Activated naive CD4-positive, alpha-beta T cell treated with anti-CD3 and anti-CD28 coated beads, Interleukin-2, amount 50 U/mL, for 72 hours (primary cell): ENCODE measurements at places on chromosomes 5 and 9. TPM values are rescaled to one million over a fixed set of nuclear protein-coding genes. Genes with fewer than 3 reads are reported as not detected.
A peak's percentile ranks its signal among the peaks of the same experiment; 100 is the strongest.

GRCh38 chr5:173699966-173700365 is 83.5 kb upstream of the BOD1 start:
- no peak for DNase-seq

GRCh38 chr5:126364206-126364902 is 58.9 kb upstream of the GRAMD2B start:
- DNase-seq: no peak

- DNase-seq: no peak
Measured at GRCh38 chr9:115289757-115290208, 171.8 kb upstream of the TNC start.

- no peak for DNase-seq
Measured at GRCh38 chr9:16207161-16207560, 654.3 kb downstream of the CCDC171 start.

GRCh38 chr5:142540922-142541422 is 144.9 kb downstream of the FGF1 start:
- DNase-seq: no peak

- DNase-seq: no peak
Measured at GRCh38 chr5:108747774-108748400, at the start of gene FER. TSS of gene FER (plus strand) at chr5:108747897. CDS start at chr5:108798183, 50,286 bp downstream.

DNA sequence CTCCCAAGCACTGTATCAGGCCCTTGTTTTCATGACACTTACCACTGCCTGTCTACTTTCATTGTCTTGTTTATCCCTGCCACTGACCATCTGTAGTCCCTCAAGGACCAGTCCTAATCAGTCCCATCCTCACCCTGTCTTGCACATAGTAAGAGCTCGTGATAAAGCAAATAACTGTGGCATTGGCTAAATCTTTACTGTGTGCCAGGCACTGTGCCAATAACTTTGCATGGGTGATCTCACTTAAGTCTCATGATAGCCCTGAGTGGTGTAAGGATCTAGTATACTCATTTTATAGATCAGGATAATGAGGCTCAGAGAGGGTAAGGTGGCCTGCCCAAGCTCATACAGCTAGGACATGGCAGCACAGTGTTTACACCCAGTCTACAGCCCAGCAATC is 5.6 kb downstream of the CDX1 start:
- no peak for DNase-seq

GRCh38 chr9:27528076-27528885 is 1.3 kb downstream of the MOB3B start:
- peak; percentile 80 for DNase-seq

- no peak for DNase-seq
Measured at GRCh38 chr5:89060768-89061167, 177.8 kb upstream of the MEF2C start.

Gene NRARP
- 3.1 TPM for total RNA-seq

Gene FAM163B
- not detected for total RNA-seq

Gene NIPBL
- 65.8 TPM for total RNA-seq

Gene AMBP
- total RNA-seq: not detected
